NCI-H1694 treated with DMSO at 0.1 percent for 48 hours (cell line): ENCODE measurements at places on chromosomes 1 and 21.

- DNase-seq: no peak
Observed at GRCh38 chr1:22817462-22817861, 106.8 kb downstream of the EPHB2 start.

DNA sequence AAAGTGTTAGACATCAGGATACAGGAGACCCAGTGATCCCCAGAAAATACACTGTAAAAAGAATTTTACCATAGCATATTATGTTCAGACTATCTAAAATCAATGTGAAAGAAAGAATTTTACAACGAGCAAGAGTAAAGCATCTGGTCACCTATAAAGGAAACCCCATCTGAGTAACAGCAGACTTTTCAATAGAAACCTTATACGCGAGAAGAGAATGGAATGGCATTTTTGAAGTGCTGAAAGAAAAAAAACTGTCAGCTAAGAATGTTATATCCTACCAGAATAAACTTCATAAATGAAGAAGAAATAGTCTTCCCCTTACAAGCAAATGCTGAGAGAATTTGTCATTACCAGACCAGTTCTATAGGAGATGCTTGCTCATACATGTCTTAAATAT, 532.1 kb upstream of the NR5A2 start:
- no peak for DNase-seq

GRCh38 chr1:20107796-20108195, 11.5 kb downstream of the PLA2G2D start:
- no peak for DNase-seq

DNA sequence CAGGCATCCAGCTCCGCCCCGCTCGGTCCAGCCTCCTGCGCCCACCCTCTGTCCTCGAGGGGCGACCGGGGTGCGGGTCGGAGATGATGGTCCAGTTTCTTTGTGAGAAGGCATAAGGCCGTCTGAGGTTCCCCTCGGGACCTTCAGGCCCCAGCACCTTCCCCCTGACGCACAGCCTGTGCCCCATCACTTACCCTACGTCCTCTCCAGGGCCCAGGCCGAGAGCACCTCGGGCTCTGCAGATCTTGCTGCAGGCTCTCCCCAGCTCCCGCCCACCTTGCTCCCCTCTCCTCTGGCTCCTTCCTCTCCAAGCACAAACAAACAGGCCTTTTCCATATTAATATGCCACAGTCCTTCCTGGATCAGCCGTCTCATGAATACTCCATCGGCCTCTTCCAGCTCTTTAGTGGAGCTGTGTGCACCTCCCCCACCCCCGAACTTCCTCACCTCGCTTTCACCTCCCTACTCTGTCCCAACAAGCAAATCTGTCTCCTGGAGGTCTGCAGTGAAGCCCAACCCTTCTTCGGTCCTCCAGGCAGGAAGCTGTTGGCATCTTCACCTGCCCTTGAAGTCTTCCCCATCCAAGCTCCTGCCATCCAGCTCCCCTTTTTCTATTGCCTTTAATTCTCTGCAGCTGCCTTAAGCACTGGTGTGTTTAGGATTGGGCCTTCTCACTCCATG, 448 bp upstream of the COL9A2 start:
- no peak for DNase-seq

DNA sequence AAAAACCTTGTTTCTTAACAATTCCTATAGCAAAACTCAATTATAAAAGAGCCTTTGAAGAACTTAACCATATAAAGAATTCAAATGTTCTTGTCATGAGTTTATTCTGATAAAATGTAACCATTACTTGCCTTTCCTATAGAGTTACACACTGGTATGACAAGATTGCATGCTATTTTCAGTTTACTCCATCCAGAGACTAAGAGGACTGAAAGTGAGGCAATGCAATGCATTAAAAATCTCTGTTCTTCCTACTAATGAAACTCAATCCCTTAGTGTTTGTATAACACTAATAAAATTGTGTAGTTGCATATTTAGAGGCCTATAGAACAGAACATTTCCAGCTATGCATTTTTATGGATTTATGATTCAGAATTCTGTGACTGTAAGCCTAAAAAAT, 88.1 kb downstream of the COP1 start:
- no peak for DNase-seq

DNA sequence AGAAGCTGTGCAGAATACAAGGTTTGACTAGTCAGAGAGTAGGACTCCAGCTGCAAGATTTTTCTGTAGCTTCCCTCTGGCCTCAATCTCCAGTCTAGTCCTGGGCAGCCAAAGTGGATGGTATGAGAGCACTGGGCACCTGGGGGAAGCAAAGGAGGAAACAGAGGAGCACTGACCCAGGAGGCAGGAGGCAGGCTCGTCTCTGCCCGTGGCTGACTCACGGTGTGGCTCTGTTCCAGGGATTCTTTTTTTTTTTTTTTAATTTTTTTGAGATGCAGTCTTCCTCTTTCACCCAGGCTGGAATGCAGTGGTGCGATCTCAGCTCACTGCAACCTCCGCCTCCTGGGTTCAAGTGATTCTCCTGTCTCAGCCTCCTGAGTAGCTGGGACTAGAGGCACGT, 4.1 kb upstream of the NPPB start:
- no peak for DNase-seq

DNA sequence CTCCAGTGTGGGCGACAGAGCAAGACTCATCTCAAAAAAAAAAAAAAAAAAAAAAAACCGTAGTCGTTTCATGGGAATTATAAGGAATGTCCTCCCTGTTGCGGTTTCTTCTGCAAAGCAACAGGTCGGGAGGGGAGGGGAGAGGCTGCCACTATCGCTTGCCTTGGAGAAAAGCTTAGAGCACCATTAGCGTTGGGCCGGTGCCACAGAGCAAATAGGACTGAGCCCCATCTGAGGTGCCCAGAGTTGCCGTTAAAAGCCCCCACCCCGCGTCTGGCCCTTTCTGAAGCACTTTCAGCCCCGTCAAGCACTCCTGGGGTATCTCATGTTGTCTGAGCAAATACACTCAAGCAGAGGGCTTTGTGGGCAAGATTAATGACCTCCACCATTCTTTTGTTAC, 2.2 kb downstream of the RIPPLY3 start:
- no peak for DNase-seq

DNA sequence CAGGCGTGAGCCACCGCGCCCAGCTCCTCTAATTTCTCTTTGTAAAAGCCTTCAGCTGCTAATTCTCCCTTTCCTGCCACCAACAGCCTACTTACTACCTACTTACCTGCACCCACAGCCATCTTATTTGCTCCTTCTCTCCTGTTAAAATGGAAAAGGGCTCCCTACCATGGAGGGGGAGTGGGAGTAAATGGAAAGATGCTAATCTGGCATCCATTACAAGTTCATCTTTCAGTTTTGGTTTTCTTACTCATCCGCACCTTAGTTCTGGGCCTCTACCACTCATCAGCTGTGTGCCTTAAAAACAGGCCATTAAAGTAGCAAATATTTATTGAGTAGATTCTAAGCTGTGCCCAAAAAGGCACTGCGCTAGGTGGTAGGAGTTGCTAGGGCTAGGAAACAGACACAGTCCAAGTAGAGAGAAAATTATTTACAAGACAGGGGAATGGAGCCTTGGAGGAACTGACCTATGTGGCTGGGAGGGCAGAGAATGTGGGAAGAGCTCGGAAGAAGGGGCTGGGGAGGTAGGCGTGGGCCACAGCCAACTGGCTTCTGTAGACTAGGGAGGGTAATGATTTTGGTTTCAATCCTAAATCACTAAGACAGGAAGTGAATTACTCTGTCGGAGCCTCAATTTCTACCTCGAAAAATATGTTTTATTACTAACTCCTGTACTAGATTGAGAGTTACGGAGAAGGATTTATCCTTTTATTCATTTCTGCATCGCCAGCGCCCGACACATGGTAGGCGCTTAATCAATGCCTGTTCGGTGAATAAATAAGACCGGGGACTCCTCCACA, 685 bp upstream of the DDI2 start:
- no peak for DNase-seq

DNA sequence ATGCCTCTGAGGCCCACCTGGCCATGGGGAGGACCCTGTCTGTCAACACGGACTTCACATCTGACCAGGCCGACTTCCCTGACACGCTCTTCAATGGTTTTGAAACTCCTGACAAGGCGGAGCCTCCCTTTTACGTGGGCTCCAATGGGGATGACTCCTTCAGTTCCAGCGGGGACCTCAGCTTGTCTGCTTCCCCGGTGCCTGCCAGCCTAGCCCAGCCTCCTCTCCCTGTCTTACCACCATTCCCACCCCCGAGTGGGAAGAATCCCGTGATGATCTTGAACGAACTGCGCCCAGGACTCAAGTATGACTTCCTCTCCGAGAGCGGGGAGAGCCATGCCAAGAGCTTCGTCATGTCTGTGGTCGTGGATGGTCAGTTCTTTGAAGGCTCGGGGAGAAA, 101.8 kb downstream of the ADARB1 start:
- DNase-seq: no peak

GRCh38 chr21:35206141-35207125, 157.3 kb upstream of the RUNX1 start:
- DNase-seq: no peak

GRCh38 chr1:180981596-180982387, 40.9 kb downstream of the STX6 start:
- DNase-seq: no peak

- DNase-seq: no peak
Observed at GRCh38 chr1:211192227-211192626, 58.3 kb upstream of the KCNH1 start.

- no peak for DNase-seq
Observed at GRCh38 chr1:221910222-221910621, 168.3 kb upstream of the DUSP10 start.
